Effector memory CD4-positive, alpha-beta T cell (primary cell): ENCODE measurements at places on chromosomes 11 and 22.

- no peak for DNase-seq
Measured at GRCh38 chr22:23553924-23554870, 25.9 kb downstream of the IGLL1 start.

- DNase-seq = no peak
Measured at GRCh38 chr11:47593934-47594855, at the start of gene C1QTNF4. C1QTNF4 (minus strand) TSS chr11:47594411; CDS start chr11:47590810, 3,601 bp downstream.

DNA sequence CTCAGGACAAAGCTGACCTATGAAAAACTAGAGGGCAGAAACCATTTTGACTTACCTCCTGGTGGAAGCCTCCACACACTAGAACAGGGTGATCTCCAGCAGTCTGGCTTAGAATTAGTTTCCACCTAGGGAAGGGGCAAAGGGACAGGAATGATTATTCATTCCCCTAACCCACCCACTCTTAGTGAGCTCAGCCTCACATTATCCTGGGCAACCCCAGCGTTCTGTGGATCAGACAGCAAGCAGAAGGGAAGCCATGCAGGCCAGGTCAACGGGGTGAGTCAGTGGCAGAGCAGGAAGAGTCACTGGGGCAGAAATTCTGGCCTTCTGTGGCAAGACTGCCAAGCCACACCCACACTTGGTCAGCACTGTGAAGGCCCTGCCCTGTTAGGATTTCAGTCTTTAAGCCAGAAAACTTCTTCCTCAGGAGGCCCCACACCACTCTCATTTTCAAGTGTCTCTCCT lies 10.5 kb downstream of the NUMA1 start:
- DNase-seq = no peak

DNA sequence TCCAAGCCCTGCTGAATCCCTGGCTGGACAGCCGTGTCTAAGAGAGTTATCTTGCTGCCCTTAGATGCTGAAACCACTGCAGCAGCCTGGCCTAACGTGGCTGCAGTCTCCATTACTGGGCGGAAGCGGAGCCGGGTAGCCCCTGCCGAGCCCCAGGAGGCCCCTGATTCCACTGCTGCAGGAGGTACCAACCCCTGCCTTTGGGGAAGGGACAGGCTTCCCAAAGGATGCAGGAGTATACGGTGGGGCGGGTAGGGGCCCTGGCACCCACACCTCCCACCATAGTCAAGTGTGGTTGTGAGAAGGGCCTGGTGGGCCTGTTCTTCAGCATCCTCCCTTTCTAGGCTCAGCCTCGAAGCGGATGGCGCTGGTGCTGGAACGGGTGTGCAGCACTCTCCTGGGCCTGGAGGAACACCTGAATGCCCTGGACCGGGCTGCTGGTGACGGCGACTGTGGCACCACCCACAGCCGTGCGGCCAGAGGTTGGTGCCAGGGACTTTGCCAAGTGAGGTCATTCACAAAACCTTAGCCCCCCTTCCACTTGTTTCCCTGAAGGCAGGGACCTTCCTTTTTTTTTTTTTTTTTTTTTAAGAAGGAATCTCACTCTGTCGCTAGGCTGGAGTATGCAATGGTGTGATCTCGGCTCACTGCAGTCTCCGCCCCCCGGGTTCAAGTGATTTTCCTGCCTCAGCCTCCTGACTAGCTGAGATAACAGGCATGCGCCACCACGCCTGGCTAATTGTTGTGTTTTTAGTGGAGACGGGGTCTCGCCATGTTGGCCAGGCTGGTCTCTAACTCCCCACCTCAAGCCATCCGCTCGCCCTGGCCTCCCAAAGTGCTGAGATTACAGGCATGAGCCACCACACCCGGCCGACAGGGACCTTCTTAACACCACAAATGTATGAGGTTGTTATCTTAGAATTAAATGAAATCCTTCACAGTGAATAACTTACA lies 11.0 kb downstream of the TKFC start:
- no peak for DNase-seq

DNA sequence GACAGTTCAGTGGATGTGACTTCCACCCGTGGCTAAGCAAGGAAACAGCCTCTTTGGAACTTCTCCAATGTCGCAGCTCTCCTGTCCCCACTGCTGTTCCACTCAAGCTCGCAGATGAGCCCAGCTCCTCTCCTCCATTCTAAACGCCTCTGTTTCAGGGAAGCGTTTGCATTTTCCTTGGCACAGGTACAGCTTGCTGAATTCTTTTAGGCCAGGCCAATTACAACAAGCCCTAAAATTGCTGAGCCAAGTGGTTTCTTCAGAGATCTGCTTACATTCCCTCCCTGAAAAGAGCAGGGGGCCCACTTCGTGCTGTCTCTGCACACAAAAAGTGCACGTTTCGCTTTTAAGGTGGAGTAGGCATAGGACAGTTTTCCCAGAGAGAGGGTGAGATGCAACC lies 91.5 kb upstream of the BLID start:
- DNase-seq = no peak

DNA sequence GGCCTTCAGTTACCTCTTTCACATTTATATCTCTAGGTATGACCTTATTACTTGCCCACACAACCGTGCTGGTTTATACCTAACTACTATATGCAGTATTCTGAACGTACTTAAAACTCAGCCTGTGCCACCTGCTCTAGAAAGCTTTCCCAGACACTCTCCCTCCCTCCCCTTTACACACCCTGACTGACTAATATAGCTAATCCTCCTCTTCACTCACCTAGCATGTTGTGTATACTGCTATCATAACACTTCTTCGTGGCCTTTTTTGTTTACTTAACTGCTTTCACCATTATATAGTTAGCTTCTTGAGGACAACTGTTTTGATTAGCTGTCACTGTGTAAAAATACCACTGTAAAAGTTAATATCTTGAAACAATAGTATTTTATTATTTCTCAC lies 23.5 kb downstream of the RNF214 start:
- no peak for DNase-seq

- DNase-seq = no peak
Measured at GRCh38 chr22:31079095-31079642, 1.9 kb upstream of the SMTN start.

DNA sequence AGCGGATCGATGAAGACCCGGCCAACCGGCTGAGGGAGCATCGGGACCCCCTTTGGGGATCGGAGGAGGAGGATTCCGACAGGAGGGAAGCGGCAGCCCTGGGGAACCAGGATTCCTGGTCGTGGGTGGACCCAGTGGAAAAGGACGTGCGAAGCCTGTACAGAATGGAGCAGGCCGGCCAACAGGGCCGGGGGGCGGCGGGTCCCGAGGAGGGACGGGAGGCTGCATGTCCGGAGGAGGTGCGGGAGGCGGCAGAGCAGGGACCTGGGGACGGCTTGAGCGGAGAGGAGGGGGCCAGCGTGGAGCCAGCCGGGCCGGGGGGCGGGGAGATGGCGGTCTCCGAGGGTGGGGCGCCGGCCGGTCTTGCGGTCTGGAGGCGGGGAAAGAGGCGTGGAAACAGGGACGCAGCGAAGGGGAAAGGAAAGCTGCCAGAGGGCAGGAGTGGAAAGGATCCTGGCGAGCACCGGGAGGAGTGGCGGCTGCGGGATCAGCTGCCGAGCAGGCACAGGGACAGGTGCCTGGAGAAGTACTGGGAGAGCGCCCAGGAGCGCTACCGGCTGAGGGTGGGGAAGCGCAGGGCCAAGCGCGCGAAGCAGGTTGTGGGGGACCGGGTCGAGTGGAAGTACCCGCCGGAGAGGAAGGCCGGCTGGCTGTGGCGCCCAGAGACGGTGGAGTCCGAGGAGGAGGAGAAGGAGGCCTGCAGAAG lies at the start of gene ANO5:
TSS of gene ANO5 (plus strand) at position 444 of the 706 bp plus-strand sequence. CDS start 408 bp downstream, outside the sequence.
- no peak for DNase-seq

- no peak for DNase-seq
Measured at GRCh38 chr11:125257190-125257579, 92.6 kb downstream of the PKNOX2 start.

- DNase-seq = no peak
Measured at GRCh38 chr11:24511511-24511910, 14.7 kb downstream of the LUZP2 start.

- DNase-seq = no peak
Measured at GRCh38 chr22:49628391-49629260, 199.0 kb downstream of the BRD1 start.

- no peak for DNase-seq
Measured at GRCh38 chr22:46027211-46028105, 50.5 kb upstream of the WNT7B start.

GRCh38 chr22:22933807-22934542 lies 46.4 kb downstream of the IGLL5 start:
- no peak for DNase-seq

- DNase-seq = no peak
Measured at GRCh38 chr22:42905702-42906183, 48.7 kb upstream of the ARFGAP3 start.

- DNase-seq = no peak
Measured at GRCh38 chr11:43942662-43943371, 380 bp downstream of the C11orf96 start.

GRCh38 chr11:73977856-73978519 lies 4.7 kb downstream of the UCP2 start:
- DNase-seq = no peak

GRCh38 chr11:65390099-65390941 lies 3.9 kb downstream of the FRMD8 start:
- DNase-seq = no peak

DNA sequence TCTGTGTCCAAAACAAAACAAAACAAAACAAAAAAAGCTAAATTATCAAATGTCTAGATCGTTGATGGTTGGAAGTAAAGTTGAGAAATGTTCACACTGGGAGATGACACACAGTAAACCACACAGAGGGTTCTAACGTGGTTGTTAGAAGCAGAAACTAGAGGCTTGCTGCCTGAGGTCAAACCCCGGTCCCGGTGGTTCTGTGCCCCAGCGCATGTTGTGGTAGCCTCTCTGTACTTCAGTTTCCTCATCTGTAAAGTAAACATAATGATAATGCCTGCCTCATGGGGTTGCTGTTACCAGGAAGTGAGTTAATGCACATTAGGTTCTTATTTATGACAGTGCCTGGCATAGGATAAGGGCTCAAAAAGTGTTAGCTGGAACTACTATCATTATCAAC lies 33.4 kb downstream of the PPARA start:
- no peak for DNase-seq

GRCh38 chr22:24445481-24446259 lies 18.3 kb downstream of the ADORA2A start:
- DNase-seq = no peak

DNA sequence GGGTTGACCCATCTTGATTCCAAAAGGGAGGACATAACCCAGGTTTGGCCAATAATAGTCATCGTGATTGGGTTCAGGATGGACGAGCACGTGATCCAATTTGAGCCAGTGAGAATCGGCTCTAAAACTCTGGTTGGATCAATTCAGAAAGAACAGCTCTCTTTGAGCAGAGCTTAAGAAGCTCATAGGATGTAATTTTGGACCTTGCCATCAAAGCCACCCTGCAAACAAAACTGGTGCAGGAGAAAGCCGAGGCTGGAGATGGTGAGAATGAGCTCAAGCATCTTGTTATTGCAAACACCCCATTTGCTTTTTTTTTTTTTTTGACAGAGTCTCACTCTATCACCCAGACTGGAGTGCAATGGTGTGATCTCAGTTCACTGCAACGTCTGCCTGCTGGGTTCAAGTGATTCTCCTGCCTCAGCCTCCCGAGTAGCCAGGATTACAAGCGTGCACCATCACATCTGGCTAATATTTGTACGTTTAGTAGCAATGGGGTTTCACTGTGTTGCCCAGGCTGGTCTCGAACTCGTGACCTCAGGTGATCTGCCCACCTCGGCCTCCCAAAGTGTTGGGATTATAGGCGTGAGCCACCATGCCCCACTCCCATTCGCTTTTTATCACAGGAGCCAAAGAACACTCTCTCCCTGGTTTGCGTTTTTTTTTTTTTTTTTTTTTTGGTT lies 13.8 kb upstream of the MIAT start:
- no peak for DNase-seq

GRCh38 chr11:66843776-66844495 lies 695 bp downstream of the RCE1 start:
- DNase-seq = no peak

DNA sequence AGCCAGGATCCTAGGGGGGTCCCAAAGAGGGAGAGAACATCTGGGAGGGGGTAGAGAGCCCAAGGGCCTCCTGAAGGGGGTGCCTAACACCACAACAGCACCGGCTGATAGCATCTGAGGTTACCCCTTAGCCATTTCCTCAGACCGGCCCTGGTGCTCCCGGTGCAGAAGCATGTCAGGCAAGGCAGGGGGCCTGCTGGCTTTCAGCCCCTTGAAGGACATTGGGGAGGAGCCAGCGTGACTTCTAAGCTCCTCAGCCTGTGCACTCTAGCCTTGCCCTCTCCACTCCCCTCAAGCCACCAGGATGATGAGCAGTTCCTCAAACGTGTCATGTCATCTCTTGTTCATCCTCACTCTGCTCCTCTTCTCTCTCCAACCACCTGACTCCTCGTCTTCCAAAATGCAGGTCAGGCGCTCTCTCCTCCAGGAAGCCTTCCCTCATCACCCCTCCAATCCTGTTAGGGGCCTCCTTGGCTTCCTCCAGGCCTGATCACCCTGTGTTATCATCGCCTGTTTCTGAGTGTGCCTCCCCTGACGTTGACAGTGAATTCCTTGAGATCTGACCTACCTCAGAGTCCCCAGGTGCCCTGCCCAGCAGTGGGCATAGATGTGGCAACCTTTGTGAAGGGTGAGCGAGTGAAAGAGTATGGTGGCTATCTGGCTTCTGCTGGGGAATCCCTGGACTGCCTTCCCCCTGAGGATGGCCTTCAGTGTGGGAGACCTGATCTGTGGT lies 6.1 kb downstream of the P2RY2 start:
- DNase-seq = no peak

- DNase-seq = no peak
Measured at GRCh38 chr22:50460938-50461337, 13.9 kb downstream of the SBF1 start.

- DNase-seq = no peak
Measured at GRCh38 chr22:22851969-22852368, 35.6 kb upstream of the IGLL5 start.

GRCh38 chr11:120523196-120523595 lies 11.6 kb downstream of the GRIK4 start:
- DNase-seq = no peak
